ENCODE measurements at places on chromosomes 11 and 22.

GRCh38 chr11:114065094-114065493 is 5.6 kb downstream of the ZBTB16 start:
- no peak for DNase-seq

DNA sequence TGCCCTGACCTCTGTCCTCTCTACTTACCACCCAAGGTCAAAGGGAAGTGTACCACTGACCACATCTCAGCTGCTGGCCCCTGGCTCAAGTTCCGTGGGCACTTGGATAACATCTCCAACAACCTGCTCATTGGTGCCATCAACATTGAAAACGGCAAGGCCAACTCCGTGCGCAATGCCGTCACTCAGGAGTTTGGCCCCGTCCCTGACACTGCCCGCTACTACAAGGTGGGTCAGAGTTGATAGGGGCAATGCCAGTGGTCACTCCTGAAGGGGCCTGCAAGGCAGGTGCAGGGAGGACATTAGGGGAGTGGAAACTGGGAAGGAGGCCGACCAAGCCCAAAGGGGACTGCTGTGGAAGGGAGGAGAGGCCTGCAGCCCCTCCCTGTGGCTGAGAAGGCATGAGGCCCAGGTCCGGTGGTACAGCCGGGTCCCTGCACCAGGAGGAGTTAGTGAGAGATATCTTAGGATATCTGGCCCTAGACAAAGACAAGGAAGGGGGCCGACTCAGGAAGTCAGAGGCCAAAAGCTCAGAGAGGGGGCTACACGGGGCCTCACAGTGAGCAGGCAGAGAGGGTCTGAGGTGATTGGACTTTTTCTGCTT is 17.9 kb downstream of the POLR3H start:
- no peak for DNase-seq

- DNase-seq: no peak
These were observed 10.2 kb upstream of the SC5D start for GRCh38 chr11:121282386-121282785.

GRCh38 chr11:95660038-95660437 is 129.5 kb downstream of the FAM76B start:
- no peak for DNase-seq

- no peak for DNase-seq
These were observed 9.0 kb downstream of the HMGXB4 start for GRCh38 chr22:35266277-35266676.

DNA sequence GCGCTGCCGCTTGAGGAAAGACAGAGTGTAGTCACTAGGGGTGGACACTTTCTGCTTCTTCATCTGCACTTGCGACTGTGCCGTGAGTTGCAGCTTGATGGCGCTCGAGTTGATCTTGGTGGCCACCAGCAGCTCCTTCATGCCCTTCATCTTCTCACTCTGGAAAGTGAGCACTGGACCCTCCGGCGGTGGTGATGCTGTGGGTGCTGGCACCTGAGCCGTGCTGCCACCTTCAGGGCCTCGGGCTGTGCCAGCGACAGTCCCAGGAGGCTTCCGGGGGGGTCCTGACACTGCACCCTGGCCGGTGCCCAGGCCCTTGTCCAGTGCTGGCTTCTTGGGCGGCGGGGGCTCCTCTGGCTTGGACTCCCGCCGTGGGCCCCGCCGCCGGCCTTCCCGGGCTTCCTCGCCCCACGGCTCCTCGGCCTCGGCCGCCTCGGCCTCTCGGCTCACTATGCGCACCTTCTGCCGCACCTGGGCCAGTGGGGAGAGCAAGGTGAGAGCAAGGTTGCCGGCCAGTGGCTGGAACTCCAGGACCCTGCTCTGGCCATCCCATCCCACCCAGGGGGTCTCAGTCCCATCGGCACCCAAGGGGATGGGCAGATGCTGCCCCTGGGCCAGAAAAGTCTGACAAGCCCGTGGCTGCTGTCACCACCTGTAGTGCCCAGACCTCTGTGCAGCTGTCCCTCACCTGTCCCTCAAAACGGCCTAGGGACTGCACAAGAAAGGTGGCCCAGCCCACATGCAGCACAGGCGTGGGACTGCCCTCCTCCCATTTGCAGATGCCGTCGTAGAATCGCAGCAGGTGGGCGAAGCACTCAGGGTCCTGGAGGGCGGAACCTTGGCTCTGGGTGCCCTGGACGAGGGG is 1.6 kb upstream of the MAP4K2 start:
- DNase-seq: no peak

- DNase-seq: no peak
These were observed 102.4 kb upstream of the SERPIND1 start for GRCh38 chr22:20671409-20672081.

GRCh38 chr11:43399983-43400630 is 41.4 kb downstream of the TTC17 start:
- DNase-seq: no peak

DNA sequence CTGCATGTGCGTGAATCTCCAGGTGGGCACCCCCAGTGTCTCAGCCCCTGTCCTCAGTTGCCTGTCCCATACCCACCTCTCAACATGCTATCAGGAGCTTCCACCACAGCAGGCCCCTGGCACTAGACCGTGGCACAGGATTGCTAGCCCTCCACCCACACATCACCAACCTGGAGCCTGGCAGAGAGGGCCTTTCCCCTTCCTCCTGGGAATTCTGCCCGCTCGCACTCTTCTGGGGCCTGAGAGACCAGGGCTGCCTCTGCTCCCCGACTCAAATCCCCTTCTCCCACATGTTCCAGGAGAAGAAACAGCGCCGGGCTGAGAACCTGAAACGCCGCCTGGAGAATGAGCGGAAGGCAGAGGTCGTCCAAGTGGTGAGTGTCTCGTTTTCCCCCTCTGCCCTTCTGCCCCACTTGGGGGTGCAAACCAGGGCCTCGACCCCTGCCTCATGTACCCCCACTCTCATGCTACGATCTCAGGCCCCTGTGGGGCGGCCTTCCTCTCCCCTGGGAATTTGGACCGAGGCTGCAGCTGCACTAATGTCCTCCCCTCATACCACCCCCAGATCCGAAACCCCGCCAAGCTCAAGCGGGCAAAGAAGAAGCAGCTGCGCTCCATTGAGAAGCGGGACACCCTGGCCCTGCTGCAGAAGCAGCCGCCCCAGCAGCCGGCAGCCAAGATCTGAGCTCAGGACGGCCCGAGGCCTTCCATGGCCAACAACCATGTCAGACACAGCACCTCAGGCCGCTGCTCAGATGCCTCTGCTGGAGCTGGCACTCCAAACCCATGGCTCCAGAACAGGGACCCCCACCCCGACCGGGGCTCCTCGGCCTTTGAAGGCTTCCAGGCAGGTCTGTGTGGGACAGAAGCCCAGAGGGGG is 5.9 kb downstream of the PTGDR2 start:
- no peak for DNase-seq

DNA sequence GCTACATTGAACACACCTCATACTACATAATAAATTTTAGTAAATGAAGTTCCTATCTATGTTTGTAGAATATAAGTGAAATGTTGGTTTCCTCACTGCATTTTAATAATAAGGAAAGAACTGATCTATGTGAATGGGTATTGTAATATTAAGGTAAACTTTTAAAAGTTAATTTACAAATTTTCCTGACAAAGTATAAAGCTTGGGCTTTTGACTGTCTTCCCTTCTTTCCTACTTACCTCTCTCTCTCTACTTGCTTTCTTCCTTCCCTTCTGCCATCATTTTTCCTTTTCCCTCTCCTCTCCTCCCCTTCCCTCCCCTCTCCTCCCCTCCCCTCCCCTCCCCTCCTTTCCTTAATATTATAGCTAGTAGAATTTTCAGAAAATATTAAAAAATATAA is 798.2 kb downstream of the CNTN5 start:
- no peak for DNase-seq

GRCh38 chr11:1197886-1198560 is 24.8 kb upstream of the MUC5B start:
- DNase-seq: no peak

DNA sequence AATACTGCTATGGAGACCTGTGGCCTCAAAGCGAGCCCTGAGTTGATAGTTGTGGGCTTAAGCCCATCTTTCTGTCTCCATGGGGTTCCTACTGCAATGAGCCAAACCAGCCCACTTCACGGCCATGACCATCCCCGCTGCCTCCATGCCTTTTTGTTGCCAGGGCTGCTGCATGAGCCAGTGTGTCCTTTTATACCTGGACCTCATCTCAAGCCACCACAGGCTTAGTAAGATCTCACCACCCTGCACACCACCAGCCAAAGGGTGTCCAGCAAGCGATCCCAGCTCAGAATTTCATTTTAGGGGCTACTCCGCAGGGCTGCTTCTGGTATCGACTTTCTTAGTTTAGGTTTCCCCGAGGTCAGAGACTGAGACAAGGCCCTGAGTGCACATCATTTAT is 8.3 kb downstream of the TP53AIP1 start:
- no peak for DNase-seq

DNA sequence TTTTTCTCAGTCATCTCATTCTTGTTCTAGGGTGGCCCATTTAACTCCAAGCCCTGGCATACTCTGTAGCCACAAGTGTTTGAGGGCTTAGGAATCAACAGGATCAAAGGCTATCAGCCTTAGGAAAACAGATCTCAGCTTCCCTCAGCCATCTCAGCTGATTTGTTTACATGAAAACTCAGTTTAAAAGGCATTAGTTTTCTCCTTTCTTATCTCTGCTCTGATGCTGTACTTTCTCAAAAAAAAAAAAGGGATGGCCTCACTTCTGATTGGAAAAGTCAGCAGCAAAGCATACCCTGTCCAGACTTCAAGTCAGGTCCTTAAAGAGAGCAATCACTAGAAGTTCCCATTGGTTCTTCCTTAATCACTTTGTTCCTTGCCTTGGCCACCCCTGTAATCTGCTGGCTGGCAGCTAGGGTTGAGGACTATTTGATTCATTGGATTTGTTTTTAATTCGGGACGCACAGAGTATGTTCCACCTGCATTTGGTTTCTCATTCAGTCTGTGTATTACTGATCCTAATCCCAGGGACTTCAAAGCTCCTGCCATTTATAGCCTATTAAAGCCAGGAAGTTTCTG is 102.8 kb downstream of the EXT2 start:
- DNase-seq: no peak

GRCh38 chr11:77167111-77167626 is 39.1 kb downstream of the MYO7A start:
- DNase-seq: no peak

DNA sequence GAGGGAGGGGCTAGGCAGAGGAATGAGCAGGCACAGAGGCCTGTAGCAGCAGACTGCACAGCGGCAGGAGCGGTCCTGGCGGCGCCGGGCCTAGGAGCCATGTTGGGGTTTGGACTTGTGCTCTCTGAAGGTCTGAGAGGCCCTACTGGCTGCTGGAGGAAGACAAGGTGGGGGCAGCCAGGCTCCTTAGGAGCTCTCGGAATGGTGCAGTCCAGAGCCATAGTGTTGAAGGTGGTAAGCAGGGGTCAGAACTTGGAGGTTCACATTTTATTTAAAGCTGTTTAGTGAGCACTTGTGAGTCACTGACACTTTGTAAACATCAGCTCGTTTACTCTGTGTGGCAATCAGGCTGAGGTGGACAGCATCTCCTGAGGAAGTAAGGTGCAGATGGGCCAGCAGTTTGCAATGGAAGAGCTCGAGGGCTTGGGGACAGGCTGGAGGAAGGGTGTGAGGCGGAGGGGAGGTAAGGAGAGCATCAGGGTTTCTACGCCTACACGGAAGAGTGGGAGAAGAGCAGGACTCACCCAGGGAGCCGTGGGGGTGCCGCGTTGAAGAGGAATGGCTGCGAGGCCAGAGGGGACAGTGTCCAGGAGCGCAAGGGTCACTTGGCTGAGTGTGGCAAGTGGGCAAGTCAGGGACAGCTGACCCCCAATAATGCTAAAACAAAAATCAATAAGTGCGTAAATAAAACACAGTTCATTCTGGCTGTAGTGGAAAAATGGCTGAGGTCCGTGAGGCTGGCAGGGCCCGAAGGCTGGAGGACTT is 10.0 kb upstream of the TMEM191C start:
- DNase-seq: peak; percentile 62

DNA sequence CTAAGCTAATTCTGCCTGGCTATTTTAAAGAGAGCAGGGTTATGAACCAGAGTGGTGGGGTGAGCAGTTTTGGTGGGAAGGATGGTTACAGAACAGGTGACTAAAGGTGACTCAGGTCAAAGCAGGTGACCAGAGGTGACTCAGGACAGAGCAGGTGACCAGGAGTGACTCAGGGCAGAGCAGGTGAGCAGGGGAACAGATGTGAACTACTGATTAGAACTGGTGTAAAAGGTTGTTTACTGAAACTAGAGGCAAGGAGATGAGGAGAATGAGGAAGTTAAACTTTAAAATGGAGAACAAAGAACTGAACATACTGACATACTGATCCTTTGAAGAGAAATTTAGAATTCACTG is 15.4 kb upstream of the HYLS1 start:
- no peak for DNase-seq

- no peak for DNase-seq
These were observed 21.8 kb downstream of the ARFGAP2 start for GRCh38 chr11:47154616-47155570.

- no peak for DNase-seq
These were observed 29.7 kb upstream of the VWA5A start for GRCh38 chr11:124085583-124085982.

GRCh38 chr22:30190574-30190973 is 56.0 kb downstream of the LIF start:
- DNase-seq: no peak

GRCh38 chr22:24423519-24424000 is 3.8 kb upstream of the ADORA2A start:
- DNase-seq: peak; percentile 82

DNA sequence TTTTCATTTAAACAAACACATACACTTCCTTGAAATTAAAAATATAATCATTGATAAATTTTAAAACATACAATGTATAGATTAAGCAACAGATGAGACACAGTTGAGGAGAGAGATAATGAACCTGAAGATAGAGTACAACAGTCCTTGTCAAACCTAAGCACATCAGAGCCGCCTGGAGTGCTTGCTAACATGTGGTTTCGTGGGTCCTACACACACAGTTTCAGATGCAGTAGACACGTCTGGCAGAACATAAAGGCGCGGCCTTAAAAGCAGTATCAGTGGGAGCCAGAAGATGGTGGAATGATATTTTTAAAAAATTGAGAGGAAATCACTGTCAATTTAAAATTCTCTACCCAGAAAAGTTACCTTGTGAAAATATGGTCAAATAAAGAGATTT is 134.4 kb downstream of the MPPED1 start:
- DNase-seq: no peak

- DNase-seq: no peak
These were observed 54.1 kb upstream of the SLC25A1 start for GRCh38 chr22:19232623-19233022.

DNA sequence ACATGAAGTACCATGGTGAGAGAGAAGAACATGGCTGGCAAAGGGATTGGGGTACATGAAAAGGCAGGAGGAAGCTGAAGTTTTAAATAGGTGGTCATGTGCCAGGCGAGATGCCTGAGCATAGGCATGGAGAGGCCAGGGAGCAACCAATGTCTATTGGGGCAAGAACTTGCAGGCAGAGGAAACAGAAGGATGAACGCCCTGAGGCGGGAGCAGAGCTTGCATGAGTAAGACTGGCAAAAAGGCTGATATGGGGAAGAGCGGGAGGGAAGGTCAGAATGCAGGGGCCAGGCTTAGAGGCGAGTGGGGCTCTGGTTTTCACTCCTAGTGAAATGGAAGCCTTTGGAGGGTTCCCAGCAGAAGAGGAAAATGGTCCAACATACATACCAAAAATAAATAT is 52.5 kb upstream of the VSTM5 start:
- DNase-seq: no peak

GRCh38 chr11:86464509-86465221 is 90.0 kb downstream of the CCDC81 start:
- DNase-seq: no peak

- DNase-seq: peak; percentile 31
These were observed 76.4 kb downstream of the YAP1 start for GRCh38 chr11:102186551-102187191.
